ENCODE measurements at places on chromosomes 5 and 9.

DNA sequence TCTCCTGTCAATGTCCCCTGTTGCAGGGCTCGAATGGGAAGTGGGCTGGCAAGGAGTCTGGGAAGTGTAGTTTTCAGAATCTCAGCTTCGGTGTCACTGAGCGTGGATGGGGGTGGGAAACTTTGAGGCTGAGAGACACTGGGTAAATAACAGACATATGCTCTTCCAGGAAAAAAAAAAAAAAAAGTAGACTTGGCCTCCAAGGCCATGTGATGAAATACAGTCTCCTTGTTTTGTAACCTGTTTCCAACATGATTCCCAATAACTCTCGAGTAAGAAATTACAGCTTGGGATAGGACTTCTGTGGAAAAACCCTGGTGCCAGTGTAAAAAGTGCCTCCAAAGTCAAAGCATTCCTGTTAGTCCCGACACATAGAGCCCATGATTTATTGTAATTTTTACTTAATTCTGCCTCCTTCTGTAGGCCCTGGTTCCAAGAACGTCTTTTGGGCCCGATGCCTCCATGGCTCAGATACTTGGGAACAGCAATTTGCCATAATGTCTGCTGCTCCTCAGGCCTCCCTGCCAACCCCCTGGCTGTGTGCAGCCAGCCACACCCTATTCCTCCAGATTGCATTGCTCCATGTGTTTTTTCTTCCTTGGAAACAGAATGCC lies 119.5 kb upstream of the TNC start:
- no peak for DNase-seq

- no peak for DNase-seq
These were observed 44.1 kb downstream of the KCNV2 start for GRCh38 chr9:2761424-2761823.

DNA sequence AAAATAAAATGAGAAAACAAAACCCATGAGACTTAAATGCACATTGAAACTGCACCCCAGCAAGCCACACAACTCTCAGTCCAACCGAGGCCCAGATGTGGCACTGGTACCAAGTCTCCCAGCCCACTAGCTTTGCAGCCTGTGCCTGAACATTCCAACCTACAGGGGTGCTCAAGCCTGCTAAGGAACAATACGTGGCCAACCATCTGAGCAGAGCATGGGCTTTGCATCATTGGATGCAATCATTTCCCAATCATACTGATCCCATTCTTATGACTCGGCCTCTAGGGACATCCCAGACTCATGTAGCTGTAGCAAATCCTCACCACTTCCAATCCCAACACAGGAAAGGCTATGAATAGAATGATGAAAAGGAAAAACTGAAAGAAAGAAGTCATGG lies 297.2 kb downstream of the SPOCK1 start:
- no peak for DNase-seq

DNA sequence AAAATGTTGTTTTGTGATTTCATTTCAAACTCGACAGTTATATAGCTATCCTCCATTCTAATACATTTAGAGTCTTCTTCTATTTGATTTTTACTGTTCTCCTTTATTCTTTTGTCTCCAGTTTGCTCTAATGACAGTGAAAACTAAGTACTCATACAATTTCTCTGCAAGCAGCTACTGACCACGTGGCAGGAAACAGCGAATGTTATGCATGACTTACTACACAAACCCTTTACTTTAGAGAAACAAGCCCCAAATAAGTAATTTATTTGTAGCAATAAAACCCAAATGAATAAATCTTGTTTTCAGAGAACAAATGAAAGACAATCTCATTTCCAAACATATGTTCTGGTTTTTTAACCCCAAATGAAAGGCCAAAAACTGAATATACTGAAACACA lies 41.9 kb downstream of the CDH6 start:
- no peak for DNase-seq

DNA sequence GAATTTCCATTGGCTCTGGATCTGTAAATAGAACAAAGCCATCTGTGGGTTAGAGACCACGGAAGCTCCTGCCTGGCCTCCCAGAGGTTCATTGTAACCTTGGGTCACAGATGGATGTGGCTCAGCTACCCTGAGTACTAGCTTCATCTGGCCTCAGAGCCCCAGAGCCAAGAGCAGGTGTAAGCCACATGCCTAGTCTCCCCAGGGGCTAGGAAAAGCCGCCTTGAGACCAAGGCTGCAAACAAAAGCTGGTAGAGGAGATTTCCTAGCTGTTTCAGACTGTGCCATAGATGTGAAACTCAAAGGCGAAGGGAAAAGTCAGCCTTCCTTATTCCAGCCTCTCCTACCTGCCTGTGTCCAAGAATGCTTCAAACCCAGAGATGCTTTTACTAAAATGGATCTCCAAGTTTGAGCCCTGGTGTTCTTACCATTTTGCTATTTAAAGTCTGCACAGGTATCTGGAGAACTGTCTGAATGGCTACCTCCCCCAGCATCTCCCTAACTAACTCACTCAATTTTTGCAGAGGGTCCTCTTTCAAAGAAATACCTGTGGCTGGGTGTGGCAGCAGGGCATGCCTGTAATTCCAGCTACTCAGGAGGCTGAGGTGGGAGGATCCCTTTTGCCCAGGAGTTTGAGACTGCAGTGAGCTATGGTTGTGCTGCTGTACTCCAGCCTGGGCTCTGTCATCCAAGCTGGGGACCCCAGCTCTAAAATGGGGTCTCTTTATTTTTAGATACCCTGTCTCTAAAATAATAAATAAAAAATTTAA lies 42.3 kb upstream of the MAP1B start:
- no peak for DNase-seq

GRCh38 chr5:78912085-78912771 lies 72.9 kb downstream of the ARSB start:
- DNase-seq = no peak

- DNase-seq = no peak
These were observed 216.1 kb downstream of the NFIB start for GRCh38 chr9:14097666-14098415.

DNA sequence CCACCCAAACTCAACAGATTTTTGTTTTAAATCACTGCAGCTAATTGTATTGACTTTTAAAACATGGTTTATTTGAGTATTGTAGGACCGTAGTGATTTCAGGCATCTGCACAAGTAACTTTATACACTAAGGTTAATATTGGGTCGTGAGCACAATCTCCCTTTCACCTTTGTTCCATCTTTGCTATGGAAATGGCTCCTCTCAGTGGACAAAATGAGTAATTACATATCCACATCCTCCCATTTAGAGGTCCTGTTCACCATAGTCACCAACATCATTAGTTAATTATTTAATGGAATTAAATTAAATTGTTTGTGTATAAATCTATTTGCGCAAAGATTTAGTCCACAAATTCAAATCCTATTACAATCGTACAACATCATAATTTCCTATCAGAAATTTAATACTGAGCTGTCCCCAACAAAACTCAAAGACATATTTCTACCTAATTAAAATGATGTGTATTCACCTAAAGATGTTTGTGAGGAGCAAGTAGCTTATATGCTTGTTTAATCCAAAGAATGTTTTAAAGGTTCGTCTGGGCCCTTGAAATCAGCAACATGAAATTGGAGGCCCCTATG lies 173.0 kb upstream of the DAPK1 start:
- DNase-seq = no peak

- DNase-seq = peak; percentile 83
These were observed at the start of gene F2R for GRCh38 chr5:76715736-76716455. F2R (plus strand) TSS chr5:76716126; CDS start chr5:76716308, 182 bp downstream.

GRCh38 chr5:72302171-72302570 lies 17.9 kb downstream of the MRPS27 start:
- no peak for DNase-seq

DNA sequence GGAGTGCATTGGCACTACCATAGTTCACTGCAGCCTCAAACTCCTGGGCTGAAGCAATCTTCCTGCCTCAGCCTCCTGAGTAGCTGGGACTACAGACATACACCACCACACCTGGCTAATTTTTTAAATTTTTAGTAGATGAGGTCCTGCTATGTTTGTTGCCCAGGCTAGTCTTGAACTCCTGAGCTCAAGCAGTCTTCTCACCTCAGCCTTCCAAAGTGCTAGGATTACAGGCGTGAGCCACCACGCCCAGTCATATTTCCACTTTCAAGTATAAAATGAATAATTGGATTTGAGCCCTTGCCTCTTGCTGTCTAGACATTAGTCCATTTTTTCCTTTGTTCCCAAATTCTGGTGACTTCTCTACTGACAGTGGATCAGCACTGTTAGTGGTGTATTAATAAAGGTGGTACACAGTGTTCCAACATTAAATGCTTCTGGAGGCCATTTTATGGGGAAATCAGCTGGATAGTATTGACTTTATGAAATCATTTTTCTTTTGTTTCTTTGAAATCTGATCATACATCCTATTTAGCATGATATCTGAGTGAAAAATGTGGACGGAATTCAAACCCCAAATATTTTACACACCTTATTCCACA lies 15.9 kb downstream of the ATP6V0E1 start:
- no peak for DNase-seq

- DNase-seq = no peak
These were observed 69.0 kb downstream of the UGCG start for GRCh38 chr9:111965566-111966019.

- DNase-seq = no peak
These were observed 69.0 kb upstream of the SNX2 start for GRCh38 chr5:122705851-122706250.

DNA sequence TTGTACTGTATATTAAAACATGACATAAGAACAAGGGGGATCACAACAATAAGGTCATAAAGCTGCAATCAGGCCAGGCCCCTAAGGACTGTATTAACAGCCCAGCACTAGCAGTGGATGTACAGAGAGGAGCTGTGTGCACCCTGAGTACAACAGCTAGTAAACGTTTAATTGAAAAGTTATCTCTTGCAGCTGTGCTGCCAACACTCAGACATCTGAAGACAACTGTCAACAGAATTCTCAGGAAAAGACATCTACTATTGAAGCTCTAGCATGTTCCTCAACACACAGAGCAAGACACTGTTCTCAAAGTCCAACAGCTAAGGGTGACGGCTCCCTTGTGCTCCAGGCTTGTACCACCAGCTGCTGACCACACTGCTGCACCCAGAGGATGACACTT lies 199.6 kb downstream of the DCP2 start:
- no peak for DNase-seq

DNA sequence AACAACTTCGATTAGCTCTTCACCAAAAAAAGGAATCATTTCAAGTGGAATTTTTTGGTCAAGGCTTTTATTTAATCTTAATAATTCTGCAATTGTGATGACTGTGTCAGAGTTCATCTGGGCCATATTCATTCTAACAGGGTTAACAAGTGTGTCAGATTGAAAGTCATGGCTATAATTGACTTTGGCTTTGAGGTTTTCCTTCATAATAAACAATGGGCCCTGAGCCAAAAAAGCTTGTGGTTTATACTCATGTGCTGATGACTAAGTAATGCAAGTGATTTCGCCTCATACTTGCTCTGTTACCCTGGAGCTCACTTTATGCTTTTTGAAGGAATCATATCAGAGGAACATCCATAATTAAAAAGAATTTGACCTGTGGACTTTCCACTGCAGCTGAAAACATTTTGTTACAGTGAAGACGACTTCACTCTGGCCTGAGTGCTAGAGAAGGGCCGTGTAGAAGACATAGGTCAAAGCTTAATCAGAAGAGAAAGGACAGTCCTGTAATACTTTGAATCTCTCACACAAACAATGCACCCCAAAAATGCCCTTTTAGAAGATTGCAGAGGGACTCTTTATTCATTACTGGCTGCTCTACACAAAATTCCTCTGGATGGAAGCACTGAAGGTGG lies 101.7 kb downstream of the GDNF start:
- DNase-seq = no peak

GRCh38 chr9:138040446-138041430 lies 163.2 kb downstream of the CACNA1B start:
- DNase-seq = no peak

GRCh38 chr5:153421676-153422075 lies 68.8 kb upstream of the GRIA1 start:
- DNase-seq = no peak

DNA sequence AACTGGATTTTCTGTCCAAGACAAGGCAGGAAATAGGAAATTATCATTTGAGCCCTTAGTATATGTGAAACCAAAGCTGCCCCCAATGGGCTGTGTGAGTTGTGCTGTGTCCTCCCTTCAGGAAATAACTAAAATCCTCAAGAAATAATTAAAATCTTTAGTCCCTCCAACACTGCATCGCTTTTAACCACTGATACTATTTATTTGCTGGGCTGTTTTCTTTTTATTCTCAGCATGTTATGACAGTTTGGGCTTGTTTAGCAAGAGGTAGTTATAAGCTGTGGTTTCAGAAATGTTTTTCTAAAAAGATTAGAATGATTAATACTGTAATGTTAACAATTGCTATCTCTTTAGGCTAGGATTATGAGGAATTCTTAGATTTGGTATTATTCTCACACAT lies 187.0 kb upstream of the KCNN2 start:
- no peak for DNase-seq

- DNase-seq = no peak
These were observed 2.3 kb downstream of the NKX2-5 start for GRCh38 chr5:173232499-173233346.

DNA sequence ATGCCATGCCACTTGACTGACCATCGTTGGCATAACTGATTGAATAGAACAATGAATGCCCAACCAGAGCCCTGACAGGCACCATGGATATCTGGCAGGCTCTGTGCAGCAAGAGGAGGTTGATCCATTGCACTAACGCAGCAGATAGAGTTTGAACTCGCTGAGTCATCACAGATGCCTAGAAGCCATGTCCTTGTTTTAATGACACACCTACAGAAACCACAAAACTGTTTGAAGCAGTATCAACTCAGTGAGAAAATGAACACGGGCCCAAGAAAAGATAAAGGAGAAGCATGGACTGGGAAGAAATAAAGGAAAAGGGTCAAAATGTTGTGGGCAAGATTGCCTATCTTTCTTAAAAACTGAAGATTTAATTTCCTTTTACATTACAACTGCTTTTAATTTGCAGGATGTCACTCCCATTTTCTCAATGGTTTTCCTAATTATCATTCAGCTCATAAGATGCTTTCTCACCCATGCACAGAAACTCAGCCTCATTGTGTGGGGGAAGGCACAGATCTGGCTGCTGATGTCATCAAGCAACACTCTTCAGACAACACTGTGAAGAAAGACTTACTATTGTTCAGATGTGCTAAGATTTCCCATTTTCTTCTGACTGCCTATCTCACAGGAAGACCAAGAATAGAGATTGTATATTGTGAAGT lies 129.0 kb downstream of the PIK3R1 start:
- no peak for DNase-seq

DNA sequence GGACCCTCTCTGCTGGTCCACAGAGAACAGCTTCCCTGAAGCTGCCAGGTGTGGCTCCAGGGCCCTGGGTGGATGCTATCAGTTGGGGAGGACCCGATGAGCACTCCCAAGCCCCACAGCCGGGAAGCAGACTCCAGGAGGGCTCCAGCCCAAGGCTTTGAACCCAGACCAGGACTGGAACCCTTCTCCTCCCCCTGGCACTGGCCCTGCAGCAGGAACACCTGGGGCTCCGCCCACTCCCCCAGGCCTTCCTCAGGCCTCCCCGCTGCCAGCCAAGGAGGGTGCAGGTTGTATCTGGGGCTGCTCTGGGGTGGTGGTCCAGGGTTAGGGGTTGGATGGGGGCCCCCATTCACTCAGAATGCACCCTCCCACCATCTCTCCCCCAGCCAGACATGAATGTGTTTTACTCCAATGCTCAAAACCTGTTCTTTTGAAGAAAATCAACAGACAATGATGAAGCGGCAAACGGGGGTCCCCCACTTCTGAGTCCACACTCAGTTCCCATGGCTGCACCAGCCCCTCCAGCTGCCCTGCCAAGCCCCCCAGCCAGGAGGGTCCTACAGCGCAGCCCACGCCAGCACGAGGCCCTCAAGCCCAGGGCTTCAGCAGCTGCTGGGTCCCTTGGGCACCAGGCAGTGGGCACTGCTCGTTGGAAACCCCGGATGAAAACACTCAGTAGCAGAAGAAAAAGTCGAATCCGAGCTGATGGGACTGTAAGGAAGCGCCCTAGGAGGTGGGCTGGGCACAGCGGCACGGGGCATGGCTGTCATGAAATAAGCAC lies 23.2 kb downstream of the CCDC187 start:
- DNase-seq = no peak

All from CD8-positive, alpha-beta T cell (primary cell).